Activated CD4-positive, alpha-beta T cell treated with anti-CD3 and anti-CD28 coated beads, Interleukin-2, amount 10 ng/mL, durations not matched to agents 24 days and 14 days (primary cell): ENCODE measurements at places on chromosomes 4 and X. TPM values are rescaled to one million over a fixed set of nuclear protein-coding genes. Genes with fewer than 3 reads are reported as not detected.

Gene DCHS2
- not detected in 2 replicates for total RNA-seq

DNA sequence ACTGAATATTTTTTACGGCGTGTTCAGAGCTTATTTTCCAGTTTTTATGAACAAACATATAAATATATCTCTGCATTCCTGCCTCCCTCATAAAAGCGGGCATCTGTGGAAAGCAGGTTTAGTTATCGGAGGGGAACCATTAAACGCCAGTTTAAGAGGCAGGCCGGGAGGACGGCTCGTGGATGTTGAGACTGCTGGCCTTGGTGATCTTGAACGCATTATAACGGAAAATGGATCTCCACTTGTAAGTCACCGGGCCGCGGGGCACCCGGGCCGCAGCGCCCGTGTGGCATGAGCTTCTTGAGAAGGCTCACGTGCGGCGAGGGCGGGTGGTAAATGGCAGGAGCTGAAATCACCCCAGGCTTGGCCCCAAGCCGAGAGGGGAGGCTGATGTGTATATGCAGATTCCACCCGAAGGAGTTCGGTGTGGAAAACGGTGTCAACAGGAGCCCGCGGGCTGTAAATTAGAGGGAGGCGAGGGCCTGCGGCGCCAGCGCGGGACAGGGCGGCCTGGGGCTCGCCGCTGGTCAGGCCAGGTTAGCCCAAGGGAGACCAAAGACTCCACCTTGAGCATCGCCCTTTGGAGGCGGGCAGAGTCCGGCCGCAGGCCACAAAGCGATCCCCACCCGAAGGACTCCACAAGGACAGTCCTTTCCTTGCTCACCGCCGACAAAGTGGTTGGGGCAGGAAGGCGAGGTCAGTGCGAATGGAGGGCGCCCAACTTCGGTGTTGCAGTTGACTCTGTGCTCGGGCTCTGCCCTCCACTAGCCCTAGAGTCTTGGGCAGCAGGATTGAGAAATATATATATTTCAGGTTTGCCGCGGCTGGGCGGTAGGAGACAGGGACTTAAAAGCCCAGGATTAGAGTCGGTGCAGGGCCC is 1.3 kb upstream of the HAND2 start:
- DNase-seq = no peak

GRCh38 chr4:84562156-84562555 is 20.8 kb upstream of the CDS1 start:
- DNase-seq = no peak

DNA sequence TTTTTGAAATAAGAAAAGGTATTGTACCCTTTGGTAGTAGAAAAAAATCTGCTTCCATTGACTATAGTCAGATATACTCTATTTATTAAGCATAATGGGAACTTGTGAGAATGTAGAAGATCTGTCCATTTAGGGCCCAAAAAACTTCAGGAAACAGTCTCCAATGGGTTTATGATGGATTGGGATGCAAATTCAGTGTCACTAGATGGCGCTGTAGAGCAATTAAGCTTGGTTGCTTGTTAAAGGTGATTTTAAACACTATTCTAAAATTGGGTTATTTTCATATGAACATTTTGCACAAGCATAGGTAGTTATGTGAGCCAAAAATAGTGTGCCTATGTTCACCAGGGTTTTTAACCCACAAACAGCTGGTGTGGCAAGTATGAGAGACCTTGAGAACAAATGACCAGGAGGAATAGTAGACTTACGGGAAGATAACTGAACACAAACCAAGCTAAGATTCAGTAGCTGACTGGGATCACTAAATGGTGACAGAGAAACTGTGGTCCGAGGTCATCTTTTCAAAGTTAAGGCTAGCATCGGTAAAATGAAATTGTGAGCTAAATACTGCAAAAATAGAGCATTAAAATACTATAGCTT is 80.3 kb upstream of the LSM6 start:
- DNase-seq = peak; percentile 77

DNA sequence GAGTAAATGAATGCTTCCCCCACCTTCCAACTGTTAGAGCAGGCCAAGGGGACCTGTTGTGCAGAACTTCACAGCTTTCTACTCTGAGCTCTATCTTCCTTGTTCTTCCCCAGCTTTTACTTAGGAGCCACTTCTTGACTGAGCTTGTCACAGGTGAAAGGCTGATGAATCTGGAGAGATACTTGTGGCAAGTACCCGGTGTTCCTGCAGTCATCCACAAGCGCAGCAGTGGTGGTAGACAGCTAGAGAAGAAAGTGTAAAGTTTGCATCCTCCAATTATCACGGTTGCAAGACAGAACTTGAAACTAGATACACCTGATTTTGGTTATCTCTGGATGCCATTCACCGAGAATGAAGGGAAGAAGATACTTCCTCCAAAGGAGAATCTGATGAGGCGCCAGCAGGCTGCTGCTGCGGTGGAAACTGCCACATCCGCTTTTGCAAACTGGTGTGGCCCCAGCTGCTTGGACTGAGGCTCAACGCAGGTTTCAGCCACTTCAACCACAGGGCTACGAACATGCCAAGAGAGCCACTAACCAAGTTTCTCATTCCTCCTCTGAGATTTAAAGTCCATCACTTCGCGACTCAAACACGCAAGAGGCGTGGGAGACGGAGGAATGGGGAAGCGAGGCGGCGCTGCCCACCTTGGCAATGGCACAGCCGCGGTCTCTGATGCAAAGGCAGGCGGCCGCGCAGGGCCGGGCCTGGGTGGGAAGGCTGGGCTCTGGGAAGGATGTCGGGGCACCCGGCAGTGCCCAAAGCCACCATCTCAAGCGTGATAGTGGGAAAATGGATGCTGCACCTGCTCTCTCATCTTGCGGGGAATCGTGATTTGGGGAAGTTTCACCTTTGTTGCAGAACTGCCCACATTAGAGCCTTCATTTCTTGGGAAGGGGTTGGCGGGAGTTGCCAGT is 1.3 kb upstream of the FHIP1A start:
- DNase-seq = peak; percentile 72

DNA sequence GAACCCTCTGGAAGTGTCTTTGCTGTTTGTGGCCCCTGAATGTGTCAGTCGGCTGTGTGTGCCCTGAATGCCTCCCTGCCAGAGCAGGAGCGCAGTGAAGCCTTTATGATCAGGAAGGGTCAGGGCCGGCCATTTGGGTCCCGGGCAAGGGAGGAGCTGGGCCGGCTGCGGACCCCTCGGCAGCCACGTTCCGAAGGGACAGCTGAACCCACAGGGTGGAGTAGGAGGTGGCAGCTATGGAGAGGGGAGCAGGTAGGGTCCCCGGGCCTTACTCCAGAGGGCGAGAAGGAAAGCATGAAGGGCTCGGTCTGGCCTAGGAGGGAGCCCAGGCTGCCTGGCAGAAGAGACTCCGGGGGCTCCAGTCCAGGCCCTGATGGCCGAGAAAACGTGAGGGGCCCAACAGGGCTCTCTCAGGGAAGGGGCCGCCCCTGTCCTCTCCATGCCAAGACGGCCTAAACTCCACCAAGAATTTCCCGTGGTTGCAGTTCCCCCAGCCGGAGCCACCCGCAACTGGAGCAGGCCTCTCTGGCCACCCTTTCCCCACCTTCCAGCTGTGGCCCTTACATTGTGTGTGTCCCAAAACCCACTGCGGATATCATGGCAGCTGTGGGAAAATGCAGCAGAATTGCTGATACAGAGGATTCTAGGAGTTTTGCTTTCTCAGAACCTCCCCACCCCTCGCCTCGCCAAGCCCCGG is 182.2 kb upstream of the STK26 start:
- no peak for DNase-seq
